GOT3 (cell line): ENCODE measurements at places on chromosomes 2 and 18.

GRCh38 chr18:66138642-66139041 lies 387.8 kb downstream of the CDH7 start:
- no peak for DNase-seq

- no peak for DNase-seq
Observed at GRCh38 chr2:46978723-46979122, 63.1 kb upstream of the MCFD2 start.

DNA sequence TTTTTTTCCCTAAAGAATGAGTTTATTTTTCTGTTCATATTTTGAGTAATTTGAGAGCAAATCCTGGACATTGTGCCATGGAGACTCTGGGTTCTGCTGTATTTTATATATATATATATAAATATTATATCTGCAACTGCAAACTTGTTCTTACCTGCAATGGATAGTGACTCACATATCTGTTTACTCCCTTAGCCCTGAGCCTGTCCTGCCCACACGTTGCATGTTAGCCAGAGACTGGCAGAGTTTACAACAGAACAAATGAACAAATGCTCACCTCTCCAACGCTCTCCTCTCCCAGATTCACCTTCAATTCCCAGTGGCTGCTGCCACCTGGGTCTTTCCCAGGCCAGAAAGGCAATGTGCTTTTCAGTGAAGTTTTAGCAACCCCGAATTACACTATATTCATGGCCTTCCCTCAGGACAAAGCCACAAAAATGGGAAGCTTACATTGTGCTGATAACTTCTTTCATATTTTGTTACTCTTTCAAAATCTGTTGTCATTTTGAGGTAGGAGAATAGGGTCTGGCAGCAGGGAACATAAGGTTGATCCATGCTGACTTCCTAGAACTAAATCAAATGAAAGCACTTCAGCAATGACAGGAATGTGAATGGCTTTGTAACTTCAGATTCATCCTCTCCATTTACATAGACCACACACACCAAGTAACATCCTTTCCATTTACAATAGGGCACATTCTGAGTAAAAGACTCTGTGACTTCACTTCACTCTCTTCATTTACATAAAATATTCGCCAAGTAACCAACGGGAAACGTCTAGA lies 105.4 kb upstream of the FAM110C start:
- DNase-seq, result no peak

- DNase-seq, result no peak
Observed at GRCh38 chr2:64296140-64296480, 151.9 kb upstream of the PELI1 start.

DNA sequence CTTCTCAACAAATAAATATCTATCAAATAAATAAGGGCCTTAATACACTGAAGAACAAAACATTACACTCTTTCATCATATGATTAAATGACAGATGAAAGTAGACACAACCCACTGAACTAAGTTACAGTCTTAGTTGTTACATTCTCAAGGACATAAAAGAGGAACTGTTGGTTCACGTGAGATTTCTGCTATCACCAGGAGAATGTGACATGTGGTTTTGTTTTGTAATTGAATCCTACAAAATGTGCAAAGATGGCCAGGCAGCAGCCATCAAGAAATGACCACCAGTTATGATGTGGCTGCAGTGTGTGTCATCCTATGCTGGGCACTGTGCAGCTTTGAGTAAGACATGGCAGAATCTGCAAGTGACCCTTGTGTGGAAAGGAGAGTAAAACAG lies 310.6 kb upstream of the PIK3C3 start:
- no peak for DNase-seq

- no peak for DNase-seq
Observed at GRCh38 chr2:219595256-219595655, 2.4 kb upstream of the STK11IP start.

- no peak for DNase-seq
Observed at GRCh38 chr2:43356774-43357173, 130.4 kb upstream of the ZFP36L2 start.
